Central memory CD4-positive, alpha-beta T cell (primary cell): ENCODE measurements at places on chromosomes 3 and 15.

DNA sequence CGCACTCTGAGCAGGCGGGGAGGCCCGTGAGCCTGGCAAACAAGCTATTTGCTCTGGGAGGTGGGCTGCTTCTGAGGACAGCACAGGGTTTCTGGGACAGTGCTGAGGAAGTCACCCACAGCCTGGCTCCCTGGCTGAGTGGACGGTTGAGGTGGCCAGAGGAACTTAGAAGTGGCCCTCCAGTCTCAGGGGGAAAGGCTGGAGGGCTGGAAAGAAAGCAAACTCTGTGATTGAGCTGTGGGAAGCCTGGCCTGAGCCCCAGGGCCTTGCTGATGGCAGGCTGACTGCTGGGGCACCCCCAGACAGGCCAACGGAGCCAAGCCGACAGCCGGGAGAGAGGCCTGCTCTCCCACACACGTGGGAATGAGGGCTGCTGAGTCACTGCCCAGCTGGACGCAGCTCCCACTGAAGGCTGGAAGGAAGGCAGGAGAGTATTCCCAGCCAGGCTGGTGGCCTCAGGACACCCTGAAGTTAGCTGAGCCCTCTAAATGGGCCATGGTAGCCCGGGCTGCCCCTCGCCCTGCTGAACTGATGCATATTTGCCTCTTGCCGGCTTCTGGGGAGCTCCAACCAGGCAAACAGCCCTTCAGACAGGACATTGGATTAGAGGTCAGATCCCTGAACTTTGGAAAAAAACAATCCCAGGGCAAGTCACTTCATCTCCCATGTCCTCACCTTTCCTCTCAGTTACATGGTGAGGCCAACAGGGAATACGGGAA, 98.0 kb upstream of the TLE3 start:
- no peak for DNase-seq

- DNase-seq, result no peak
Measured at GRCh38 chr3:48088056-48088748, 72.0 kb upstream of the MAP4 start.

- no peak for DNase-seq
Measured at GRCh38 chr3:94402126-94402525, 339.3 kb downstream of the NSUN3 start.

DNA sequence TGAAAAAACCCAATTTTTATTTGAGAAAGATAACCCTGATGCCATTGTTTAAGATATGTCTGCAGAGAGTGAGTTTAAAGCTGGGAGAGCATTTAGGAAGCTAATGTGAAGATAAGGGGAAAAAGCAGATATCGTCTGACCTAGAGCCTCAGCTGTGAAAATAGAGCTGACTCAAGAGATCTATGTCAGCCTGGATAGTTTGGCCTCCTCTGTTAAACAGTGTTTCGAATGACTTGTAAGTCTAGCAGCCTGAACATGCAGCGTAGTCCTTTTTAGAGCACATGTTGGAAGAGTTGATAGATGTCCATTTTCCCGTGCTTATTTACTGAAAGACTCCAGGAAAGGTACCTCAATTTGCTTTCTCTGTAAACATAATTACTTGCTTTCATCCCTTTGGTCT, 48.1 kb downstream of the ALCAM start:
- no peak for DNase-seq

DNA sequence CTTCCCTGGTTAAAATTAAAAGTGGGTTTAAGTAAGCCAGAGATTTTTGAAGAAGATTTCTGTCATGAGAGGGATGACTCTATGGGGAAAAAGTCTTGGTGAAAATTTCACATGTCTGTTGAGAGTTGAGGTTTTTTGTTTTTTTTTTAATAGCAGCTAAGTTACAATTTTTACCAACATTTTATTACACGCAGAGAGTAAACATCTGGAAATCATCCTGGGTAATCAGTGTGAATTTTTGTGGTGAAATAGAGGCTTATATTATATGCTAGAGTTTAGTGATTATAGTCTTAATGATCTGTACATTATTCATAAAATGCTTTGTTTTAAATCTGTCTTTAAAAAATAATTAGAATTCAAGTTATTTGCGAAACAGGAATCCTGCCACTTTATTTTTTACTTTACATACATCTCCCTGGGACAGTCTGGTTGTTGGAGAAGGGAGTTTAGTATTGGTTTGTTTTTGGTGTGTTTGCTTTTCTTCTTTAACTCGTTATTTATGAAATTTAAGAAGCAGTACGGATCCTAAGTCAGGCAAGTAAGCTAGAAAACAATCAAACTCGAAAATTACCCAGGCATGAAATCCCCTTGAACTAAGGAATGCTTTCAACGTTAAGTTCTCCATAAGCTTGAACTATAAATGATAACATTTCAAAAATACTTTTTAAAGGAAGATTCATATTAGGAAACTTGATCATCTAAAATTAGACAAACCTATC, 143.4 kb upstream of the TSC22D2 start:
- no peak for DNase-seq

DNA sequence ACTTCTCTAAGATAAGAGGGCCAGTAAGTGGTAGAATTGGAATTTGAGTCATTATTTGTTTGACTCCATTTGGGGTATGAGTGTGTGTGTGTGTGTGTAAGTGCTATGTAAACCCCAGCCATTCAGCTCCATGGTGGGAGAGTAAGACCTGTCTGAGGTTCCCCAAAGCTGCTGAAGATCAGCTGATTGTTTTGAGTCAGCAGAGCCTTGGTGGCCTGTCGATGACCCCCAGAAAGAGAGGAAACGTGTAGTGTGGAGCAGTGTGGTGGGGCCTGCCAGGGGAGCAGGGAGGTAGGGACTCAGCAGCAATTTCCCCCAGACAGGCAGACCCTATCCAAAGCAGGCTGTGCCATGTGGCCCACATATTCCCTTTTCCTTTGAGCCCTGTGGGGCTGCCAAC, 5.3 kb downstream of the DVL3 start:
- no peak for DNase-seq

- DNase-seq, result no peak
Measured at GRCh38 chr3:134803051-134803505, 8.0 kb downstream of the EPHB1 start.

- peak; percentile 66 for DNase-seq
Measured at GRCh38 chr3:108662142-108662738, 72.7 kb downstream of the DZIP3 start.

GRCh38 chr15:75923756-75924155, 20.1 kb downstream of the FBXO22 start:
- no peak for DNase-seq

GRCh38 chr3:127751782-127752181, 70.5 kb downstream of the MGLL start:
- DNase-seq, result no peak

- no peak for DNase-seq
Measured at GRCh38 chr3:177680472-177680821, 483.2 kb upstream of the TBL1XR1 start.

DNA sequence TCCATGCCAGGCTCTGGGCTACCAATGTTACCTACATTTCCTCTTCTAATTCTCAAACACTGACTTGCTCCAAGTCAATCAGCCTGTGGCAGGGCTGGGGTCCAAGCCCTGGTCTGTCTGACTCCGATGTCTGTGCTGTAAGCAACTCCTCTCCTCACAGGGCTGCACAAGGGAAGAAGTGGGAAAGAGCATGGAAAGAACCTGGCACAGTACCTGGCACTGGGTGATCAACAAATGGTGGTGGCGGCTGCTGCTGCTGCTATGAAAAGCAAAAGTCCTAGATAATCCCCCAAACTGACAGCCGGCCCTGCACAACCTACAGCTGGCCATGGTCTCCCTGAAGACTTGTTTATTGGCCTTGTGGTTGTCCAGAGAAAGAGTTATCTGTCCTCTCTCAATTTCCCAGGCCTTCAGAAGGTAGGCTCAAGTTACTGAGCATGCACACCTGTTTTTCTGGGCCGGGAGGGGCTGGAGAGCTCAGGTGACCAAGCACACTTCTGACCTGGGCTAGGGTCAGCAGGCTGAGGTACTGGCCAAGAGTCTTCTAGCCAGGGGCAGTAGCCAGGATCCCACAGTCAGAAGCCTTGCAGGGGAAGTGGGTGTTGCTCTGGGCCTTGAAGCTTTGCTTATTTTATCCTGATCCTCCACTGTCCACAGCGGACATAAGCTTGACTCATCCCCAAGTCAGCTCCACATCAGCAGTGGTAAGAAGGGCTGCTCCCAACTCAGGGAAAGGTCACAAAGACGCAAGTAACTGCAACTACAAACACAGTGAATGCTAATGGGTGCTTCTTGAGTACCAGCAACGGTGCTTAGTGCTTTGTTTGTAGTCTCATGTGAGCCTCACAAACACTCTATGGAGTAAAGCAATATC, 35.3 kb upstream of the KY start:
- no peak for DNase-seq

DNA sequence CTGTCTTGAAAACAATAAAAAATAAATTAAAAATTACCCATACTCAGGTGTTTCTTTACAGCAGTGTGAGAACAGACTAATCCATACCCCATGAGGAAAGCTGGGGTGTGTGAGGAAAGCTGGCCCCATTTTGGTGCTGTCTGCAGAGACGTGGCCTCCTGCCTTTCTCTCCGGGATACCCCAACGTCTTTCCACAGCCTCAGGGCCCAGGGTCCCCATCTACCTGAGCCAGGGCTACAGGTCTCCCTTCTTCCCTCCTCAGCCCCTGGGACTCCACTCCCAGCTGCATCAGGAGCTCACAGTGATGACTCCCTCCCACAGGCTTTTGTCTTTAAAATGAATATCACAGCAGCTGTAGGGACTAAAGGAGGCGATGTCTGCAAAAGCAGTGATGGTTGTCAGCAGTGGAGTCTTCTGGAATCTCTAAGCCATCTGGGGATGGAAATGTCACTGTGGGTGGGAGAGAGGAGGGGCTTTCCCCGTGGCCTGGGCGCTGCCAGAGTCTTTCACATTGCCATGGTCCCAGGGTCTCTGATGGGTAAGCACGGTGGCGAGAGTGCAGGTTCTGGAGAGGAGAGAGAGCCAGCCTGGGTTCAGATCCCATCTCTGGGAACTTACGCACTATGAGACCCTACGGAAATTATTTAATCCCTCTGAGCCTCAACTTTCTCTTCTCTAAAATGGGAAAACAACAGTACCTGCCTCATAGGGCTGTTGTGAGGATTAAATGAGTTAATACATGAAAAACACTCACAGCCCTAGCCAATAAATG, 259.3 kb downstream of the PLCL2 start:
- no peak for DNase-seq

- DNase-seq, result no peak
Measured at GRCh38 chr3:104947943-104948342, 418.8 kb upstream of the ALCAM start.

DNA sequence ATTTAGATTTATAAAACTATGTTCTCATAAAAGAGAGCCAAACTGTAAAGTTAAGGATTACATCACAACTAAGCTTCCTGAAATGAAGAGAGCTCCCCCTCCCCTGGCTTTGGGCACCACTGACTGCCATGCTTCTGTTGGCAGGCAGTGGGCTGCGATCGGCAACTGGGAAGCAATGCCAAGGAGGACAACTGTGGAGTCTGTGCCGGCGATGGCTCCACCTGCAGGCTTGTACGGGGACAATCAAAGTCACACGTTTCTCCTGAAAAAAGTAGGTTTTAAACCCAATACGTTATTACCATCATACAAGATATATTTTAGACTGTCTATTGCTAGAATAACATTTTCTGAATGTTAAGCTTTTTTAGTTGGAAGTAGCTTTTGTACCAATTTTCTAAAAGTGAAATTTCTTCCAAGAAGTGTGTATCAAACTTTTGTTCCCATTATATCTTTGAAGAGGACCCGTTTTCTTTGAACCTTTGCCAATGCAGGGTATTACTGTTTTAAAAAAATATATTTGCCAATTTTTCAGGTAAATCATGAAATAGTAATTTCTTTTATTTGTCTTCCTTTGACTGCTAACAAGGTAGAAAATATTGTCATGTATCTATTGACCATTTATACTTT, 184.1 kb downstream of the ADAMTSL3 start:
- DNase-seq, result no peak

- DNase-seq, result no peak
Measured at GRCh38 chr15:61227269-61227949, 1.7 kb downstream of the RORA start.

- DNase-seq, result no peak
Measured at GRCh38 chr15:69758291-69758771, 305.7 kb downstream of the RPLP1 start.

DNA sequence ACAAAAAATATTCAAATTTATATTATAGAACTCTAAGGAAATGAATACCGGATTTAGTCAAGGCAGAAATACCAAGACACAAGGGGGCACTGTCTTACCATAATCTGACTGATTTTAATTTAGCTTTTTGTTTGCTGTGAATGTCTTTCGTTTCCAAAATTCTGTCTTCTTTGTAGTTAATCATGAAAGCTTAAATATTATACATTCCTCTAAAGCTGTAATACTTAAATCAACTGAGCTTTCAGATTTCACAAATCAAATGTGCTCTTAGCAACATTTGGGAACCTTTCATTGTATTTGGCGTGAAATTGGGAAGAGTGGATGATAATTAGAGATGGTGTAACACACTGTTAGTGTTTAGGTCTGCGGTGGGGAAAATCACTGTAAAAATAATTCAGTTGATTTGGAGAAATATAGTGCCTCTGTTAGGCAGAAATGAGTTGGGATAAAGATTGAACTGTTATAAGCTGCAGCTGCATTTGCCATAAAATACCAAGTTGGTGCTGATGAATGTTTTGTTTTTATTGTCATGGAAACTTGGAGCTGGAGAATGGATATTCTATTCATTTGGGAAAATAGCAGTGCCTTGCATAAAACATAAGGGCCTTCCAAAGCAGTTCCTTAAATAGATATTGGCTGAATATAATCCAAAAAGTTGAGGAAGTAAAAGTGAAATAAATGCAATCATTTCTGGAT, 228.2 kb downstream of the TCF12 start:
- no peak for DNase-seq

DNA sequence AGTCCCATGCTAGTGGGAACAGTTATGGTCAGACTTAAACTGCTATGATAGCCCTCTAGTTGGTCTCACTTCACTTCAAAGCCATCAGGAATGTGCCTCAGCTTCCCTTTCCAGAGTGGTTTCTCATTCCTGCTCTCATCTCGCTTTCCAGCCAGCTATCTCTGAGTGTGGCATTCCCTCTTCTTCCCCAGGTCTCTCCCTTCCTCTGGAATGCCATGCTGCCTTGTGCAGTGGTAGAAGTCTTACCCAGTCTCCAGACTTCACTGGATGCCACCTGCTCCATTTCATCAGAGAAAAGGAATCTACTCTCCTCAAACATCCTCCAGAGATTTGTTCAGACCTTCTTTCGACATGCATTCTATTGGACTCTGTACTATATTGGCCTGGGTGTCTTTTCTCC, 83.0 kb downstream of the AGBL1 start:
- DNase-seq, result no peak

DNA sequence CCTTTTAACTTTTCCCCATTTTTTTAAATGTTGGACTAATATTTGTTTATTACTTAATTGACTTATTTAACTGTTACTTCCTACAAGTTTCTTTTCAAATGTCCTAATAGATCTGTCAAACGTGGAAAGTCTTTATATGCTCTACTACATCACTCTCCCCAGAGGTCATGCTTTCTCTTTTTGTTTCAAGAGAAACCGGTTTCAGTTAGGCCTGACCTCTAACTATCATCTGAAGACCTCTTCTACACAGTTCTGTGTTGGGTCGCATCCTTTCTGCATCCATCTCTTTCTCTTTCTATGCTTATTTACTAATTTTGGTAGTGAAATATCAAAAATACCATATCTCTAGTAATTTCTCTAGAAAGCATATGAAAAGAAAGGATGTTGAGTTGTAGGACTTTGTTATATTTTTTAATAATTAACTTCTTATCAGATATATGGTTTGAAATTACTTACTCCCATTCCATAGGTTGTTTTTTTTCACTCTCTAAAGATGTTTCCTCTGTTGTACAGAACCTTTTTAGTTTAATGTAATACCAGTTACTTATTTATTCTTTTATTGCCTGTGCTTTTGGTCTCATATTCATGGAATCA, 781.2 kb upstream of the ARPP21 start:
- DNase-seq, result no peak
